ENCODE measurements at places on chromosomes 4 and X.

DNA sequence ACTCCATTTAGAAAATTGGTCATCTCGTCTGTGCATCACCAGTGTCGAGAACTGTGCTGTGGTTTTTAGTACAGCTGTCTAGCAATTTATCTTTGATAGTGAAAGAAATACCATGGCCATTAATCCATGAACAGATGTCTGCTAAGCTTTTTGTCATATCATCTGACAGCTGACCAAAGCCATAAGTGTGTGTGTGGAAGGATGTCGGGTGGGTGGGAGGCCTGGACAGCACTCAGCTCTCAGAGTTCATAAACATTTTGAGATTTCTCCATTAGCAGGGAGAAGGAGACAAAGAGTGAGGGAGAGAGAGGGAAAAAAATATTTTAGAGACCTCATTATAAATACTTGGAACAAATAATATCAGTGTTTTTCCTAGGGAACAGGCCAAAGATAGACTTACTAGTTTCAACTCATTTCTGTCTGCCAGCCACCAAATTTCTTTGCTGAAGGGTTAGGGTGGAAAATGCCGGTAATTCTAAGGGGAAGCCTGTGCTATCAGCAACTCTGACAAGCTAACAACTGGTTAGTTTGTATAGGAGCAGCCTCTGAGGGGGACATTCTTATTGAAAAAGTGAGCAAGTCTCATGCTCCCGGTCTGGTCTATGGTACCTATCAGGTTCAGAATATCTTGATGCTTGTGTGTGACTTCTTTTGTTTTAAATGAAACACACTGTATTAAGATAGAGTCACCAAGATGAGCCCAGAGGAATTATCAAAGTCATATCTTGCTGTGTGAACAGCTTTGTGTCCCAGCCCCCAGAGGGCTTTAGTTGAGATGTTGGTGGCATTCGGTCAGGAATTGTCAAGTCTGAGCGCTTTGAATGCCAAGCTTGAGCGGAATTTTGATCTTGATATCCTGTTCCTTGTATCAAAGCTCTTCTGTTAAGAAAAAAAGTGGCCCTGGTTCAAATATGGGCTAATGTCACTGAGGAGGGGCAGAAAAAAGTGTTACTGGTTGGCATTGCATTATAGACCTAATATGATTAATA, 41.9 kb upstream of the PDLIM3 start:
- no peak for DNase-seq

- DNase-seq, result no peak
Observed at GRCh38 chrX:20218836-20219505, 47.7 kb downstream of the RPS6KA3 start.

DNA sequence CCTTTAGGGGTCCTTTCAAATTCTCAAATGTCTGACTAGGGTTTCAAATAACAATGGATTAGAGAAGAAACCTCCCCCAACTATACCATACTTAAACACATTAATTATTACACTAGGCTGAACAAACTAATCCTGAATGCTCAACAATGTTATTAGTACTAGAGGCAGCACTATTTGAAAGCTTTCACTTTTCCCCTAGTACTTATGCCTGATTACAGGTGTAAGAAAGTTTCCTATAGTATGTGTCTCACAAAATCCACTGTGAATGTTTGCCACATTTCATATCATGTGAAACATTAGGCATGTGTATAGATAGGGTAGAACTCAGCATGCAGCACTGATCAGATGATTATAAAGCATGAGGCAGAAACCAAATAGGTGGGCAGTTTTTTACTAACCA, 336.2 kb downstream of the ZNF674 start:
- no peak for DNase-seq

DNA sequence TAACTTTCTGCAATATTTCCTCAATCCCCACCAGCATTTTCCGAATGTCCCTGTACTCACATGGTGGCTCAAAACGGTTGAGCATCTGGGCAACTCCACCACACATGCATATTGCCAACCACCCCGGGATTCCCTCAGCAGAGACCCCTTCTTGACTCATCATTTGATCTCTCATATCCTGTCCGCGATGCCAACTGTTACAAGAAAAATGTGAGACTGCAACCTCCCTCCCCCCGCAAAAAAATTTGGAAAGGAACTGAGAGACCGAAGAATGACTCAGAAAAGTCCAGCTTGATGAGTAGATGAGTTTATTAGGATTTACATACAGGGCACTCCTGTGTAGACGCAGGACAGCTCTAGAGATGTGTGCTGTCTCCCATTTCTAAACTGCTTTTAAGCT, 561.4 kb downstream of the ZIC3 start:
- DNase-seq, result no peak

- DNase-seq, result peak; percentile 14
Observed at GRCh38 chrX:77446908-77447652, at the start of gene FGF16. TSS of gene FGF16 (plus strand) at chrX:77447389. CDS start at chrX:77447675, 286 bp downstream.

DNA sequence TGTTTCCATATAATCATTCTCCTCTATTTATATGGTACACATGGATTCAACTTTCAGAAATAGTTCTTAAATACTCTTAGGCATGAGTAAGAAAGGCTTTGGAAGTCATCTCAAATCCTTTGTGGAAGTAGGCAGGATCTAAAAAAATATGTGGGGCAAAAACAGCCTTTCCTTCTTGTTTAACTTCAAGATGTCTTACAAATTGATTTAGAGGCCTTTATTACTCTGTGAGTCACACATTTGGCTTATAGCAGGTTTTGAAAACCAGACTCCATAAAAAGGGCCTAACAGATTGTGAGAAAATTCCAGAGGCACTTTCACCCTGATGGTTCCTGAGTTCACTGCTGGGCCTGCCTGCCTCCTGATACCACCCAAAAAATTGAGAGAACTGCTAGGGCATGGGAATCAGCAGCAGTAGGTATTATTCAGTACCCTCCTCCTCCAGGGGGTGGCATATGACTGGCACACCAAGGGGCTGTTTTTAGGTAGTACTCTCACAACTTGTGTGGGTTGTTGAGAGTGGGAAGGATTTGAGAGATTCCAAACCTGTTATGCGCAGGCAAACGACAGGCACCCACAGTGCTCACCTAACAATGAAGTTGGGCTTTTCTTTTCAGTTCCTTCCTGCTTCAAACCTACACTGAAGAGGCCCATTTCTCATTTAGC, 162.7 kb upstream of the MBNL3 start:
- no peak for DNase-seq

DNA sequence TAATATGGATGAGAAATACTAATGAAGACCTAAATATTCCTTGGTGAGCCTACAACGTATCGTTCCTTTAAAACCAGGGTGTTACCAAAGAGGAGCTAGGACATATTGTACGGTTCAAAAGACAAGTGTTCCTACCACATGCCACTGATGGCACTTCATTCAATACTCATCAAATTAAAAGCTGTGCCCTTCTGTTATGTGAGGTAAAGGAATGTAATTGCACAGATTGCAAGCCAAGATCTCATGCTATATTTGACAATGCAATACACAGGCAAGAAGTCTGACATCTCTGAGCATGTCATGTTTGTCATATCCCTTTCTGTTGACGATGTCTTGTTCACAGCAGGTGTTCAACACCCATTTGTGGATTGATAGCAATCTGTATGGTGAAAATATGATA, 6.9 kb downstream of the FGF13 start:
- DNase-seq, result no peak

DNA sequence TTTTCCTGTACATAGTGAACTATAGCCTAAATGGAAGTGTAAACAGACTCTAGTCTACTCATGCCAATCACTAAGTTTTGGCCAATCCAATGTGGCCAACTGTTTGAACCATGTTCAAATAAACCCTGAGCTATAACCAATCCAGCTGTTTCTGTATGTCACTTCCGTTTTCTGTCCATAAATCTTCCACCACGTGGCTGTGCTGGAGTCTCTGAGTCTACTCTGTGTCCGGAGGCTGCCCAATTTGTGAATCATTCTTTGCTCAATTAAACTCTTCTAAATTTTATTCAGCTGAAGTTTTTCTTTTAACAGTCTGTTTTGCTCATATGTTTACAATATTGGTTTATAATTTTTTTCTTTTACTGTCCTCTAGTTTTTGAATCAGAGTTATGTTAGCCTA, 112.3 kb upstream of the BANK1 start:
- DNase-seq, result no peak

DNA sequence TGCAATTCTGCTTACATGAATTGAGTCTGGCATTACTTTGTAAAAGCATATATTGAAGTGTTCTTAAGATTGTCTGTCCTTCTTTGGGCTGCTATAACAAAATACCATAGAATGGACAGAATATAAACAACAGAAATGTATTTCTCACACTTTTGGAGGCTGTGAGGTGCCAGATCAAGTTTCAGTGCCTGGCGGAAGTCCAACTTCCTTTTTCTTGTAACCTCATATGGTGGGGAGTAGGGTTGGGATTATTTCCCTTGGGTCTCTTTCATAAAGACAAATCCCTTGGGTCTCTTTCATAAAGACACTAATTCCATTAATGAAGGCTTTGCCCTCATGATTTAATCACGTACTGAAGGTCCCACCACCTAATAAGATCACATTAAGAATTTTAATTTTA, 199.3 kb upstream of the GRID2 start:
- DNase-seq, result no peak

DNA sequence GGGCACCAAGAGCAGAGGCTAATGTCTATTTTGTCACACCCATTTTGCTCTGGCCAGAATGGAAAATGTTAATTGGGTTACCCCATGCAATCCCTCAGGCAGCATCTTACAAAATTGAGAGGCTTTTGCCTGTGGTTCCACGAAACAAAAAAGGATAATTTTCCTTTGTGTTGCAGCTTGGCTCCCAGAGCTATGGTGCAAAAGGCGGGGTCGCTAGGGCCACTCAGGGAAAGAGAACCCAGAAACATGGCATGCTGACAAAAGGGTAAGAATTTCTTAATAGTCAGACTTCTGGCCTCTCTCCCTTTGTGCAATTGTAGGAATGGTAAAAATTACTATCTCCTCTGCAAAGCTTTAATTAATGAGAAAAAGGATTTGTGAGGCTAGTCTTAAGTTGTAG, 119.6 kb upstream of the BANK1 start:
- no peak for DNase-seq

DNA sequence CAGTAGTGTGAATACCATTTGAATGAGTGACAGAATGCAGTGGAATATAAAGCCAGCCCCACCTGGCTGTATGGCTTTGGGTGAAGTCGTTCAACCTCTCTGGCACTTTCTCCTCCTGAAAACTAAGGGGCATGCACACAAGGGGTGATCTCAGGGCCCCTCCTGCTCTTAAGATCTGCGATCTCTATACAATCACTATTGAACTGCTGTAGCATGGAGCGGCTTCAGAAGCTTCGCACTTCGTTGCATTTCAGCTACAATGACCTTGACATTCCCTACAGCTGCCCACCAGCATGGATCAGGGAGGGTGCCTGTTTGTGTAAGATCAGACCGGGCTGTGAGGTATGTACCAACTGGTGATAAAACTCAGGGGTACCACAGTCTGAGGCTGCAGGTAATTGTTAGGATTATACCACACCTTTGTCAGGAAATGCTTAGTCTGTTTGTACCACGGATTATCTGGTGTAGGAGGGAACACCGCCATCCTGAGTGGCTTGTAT, 85.2 kb downstream of the AASDH start:
- DNase-seq, result no peak

Data from activated naive CD4-positive, alpha-beta T cell treated with anti-CD3 and anti-CD28 coated beads, Interleukin-2, amount 50 U/mL, for 16 hours (primary cell).